ENCODE measurements at places on chromosomes 6 and 20.
A peak's percentile ranks its signal among the peaks of the same experiment; 100 is the strongest.

DNA sequence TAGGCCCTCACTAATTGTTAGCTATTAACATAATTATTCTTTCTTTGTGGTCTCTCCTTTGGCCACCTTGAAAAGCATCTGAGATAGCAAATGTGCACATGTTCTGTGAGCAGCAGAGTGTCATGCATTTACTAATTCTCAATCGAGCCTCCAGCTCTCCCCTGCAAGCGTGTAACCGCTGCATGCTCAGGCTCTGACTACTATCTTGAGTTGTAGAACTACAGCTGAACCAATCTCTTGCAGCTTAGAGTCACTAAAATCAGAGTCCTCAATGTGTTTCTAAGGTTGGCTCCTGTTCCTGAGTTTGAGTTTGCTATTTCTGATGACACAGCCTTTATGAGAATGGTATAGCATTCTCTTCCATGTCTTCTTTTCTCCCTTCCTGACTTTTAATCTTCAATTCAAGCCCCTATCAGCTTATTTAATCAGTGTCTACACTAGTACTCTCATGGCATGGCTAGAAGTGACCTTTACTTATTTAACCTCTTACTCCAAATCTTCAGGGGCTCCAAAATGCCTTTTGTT is 65.5 kb downstream of the PPP1R3G start:
- DNase-seq, result no peak

DNA sequence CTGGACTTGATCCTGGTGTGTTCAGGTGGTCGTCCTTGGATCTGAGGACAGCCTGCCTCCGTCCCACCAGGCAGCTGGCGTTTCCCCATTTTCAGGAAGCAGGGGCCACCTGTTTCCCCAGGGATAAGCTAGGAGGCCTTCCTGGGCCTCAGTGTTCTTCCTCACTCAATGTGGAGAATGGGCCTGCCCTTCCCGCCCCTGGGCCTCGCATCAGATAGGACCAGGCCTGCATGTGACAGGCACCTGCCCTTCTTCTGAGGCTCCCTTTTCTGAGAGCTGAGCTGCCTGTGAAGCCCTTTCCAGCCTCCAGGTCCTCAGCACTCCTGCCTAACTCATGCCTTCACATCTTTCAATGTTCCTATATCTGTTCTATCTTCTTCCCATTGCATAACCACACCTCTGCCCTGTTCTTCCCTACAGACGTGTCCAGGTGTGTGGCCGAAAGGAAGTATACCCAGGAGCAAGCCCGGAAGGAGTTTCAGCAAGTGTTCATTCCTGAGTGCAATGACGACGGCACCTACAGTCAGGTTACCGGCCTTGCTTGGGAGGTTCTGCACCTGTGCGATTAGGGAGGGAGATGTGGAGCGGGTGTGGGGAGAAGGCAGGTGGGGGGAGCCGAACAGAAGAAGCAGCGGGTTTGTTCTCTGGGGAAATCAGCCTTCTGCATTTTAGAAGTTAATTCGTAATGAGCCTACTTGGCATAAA is 85.1 kb downstream of the SMOC2 start:
- no peak for DNase-seq

DNA sequence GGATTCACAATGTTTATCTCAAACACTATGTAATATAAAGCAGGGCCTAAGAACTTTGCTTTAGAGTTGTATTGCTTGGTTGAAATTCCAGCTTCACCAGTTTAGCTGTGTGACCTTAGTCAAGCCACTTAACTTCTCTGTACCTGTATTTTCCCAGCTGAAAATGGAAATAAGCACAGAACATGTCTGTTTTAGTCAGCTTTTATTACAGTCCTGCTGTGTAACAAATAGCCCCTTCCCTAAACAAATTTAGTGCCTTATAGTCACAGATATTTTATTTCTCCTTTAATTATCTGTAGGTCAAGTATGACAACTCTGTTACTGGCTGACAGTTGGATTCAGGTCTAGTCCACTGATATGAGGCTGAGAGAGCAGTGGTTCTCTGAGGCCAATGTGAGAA is 56.0 kb upstream of the JAG1 start:
- DNase-seq, result no peak

DNA sequence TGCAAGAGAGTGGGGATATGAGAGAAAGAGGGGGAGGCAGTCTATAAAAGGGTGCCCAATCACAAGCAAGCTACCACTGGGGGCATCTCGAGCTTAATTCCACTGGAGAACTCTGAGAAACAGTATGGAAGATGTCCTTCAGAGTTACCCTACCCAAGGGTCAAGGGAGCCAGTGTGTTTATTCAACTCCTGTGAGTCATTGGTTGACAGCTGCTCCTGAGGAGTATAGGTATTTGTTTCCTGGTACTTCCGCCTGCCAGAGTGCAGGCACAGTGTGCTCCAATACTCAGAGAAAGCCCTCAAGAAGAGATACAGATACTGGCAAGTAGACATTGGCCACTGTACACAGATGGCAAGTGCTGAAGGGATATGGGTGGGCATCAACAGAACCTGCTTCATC is 49.5 kb downstream of the ARHGAP40 start:
- no peak for DNase-seq

- no peak for DNase-seq
Measured at GRCh38 chr20:346640-347316, at the start of gene NRSN2. NRSN2 (plus strand) TSS chr20:347111; CDS start chr20:349644, 2,533 bp downstream.

- DNase-seq, result peak; percentile 43
Measured at GRCh38 chr6:95614094-95614493, 36.8 kb downstream of the MANEA start.

- DNase-seq, result no peak
Measured at GRCh38 chr6:137146206-137146605, 27.2 kb downstream of the IL22RA2 start.

- DNase-seq, result peak; percentile 82
Measured at GRCh38 chr6:36289281-36289878, 19.5 kb downstream of the PNPLA1 start.

DNA sequence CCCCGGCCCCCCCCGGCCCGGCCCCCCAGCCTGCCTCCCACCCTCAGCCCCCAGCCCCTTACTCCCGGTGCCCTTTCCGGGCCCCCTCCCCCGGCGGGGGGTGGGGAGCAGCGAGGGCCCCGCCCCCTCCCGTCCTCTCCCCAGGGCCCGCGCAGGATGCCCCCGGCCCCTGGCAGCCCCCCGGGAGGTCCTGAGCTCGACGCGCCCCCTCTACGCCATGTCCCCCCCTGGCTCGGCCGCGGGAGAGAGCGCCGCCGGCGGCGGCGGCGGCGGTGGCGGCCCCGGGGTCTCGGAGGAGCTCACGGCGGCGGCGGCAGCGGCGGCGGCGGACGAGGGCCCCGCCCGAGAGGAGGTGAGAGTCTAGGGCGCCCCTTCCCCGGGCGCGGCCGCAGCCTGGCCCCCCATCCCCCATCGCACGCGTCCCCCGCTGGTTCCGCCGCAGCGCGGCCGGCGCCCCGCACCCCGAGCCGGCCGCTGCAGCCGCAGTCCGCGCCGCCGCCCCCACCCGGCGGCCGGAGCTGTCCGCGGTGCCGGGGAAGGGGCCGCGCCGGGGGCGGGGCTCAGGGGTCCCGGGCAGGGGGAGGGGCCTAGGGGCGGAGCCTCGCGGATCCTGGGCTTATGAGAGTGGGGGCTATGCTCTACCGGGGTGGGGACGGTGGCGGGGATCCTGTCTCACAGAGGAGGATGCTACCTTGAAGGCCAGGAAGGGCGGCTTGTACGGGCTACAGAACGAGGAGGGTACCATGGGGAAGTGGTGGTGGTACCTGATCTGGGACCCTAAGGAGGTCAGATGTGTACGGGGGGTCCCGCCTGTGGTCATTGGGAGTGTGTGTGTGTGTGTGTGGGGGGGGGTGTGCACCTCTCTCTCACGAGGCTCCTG is 516 bp downstream of the TMEM151B start:
- no peak for DNase-seq

- no peak for DNase-seq
Measured at GRCh38 chr6:94462231-94462630, 1042.9 kb upstream of the EPHA7 start.

DNA sequence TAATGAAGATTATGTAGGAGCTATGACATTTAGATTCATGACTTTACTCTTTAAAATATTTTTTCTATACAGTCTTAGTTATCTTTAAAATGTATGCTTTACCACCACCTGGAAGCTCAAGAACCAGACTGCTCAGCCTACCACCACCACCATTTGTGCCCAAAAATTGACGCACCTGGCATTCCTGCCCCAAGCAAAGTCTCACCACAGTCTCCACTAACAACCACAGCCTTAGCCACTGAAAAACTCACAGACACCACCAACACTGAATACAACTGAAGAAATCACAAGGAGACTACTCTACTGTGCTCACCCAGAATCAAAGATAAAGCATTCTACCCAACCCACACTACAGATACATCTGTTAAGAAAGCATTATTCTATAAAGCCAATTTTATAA is 201.9 kb upstream of the PDE10A start:
- DNase-seq, result no peak

GRCh38 chr6:117483645-117484016 is 1.2 kb downstream of the DCBLD1 start:
- no peak for DNase-seq

DNA sequence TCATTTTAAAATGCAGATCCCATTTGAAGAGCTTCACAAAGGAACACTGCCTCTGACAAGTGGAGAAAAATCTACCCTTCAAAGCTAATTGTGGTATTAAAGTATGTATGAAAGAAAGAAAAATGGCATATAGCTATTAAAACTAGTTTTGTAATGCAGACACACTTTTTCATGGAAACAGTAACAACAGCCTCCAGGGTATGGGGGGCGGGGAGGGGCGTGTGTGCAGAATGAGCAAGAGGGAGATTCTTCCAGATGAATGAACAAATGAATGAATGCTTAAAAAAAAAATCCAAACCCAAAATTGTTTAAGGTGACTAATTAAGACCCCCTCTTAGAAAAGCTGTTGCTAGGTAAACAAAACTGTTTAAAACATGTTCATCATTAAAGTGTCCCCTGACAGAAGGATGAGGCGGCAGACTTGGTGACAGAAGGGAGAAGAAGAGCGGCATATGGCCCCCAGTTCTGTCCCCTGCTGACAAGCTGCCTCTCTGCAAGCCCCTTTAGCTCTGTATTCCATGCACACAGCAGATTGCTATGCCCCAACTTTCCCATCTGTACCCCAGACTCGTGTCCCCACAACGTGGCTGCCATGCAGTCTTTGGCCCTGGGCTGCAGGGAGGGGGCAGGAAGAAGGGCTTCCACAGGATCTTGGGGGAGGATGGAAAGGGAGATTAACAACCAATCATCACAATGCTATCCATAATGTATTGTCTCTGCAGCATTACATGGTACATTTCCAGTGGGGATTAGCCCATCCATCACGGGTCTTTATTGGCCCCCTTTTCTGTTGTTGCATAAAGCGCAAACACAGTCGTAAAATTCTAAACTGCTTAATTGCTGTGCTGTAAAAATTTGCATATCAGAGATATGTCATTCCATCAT is 108.4 kb upstream of the OLIG3 start:
- DNase-seq, result no peak

- DNase-seq, result no peak
Measured at GRCh38 chr20:33145521-33145920, 22.4 kb upstream of the BPIFA2 start.

DNA sequence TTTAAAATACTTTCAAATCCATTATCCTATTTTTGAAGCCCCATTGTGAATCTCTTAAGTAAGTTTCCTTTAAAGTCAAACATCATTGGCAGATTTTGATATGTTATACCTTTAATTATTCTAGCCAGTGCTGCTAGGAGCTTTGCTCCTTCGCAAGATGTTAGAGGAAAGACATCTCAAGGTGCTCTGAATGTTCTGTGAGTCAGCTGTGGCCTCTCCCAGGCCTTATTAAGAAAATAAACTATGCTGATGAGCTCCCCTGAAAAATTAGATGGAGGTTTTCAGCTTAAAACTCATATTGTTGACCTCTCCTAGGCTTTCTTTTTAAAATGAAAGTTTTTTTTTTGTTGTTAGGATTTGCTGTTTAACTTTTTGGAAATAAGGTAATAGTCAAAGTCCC is 57.3 kb downstream of the TRAF3IP2 start:
- no peak for DNase-seq

GRCh38 chr6:82364087-82365015 is 734 bp downstream of the TPBG start:
- DNase-seq, result peak; percentile 72

DNA sequence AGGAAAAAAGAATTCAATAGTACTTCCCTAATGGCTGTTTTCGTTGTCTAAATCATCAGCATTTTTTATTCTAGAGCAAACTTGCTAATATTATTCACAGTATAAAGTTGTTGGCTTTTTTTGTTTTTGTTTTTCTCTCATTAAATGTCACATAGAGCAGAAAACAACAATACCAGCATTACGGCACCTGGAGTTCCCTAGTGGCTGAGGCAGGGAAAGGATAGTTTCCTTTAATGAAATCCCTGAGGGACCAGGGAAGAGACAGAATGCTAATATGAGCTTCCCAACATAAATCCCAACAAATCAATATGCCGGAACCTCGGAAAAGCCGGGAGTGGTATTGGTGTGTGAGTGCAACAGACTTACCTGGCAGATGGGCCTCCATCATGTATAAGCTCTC is 235.2 kb upstream of the ASCC3 start:
- no peak for DNase-seq

DNA sequence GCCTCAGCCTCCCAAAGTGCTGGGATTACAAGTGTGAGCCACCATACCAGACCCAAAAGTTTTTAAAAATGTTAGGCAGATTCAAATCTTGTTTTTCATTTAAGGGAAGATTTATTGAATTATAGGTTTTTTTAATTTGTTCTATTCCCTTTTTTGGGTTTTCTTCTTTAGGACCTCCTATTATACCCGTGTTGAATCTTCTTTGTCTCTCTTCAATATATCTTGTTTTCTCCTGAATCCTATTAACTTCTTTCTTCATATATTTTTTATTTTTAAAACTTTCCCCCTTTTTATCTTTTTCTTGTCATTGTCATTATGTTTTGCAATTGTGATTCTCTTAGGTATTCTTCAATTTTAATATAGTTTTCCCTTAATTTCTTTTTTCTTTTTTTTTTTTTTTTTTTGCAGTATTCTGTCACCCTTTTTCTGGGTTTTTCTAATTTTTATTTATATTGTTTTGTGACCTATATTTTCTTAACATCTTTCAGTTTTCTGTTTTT is 45.9 kb upstream of the NOP56 start:
- no peak for DNase-seq

GRCh38 chr20:38157635-38158495 is 7.2 kb downstream of the TGM2 start:
- no peak for DNase-seq

- peak; percentile 66 for DNase-seq
Measured at GRCh38 chr6:27605401-27606342, 132.8 kb upstream of the ZNF184 start.

DNA sequence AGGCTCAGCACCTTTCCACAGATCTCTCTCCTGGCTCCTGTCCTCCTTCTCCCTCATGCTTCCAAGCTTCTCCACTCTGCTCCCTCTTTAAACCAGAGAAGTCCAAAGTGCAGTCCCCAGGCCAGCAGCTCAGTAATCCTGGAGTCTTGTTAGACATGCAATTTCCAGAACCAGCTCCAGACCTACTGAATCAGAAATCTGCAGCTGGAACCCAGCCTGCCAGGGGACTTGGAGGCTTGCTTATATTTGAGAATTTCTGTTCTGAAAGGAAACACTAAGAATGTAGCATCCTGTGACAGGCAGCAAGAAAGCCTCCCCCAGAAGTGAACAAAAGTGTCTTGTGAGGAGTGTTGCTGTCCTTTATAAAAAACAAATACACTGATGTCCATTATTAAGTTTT is 438.1 kb downstream of the BCKDHB start:
- DNase-seq, result no peak
